A549 treated with Hydrocortisone at 1 μM for 4 hours (cell line): ENCODE measurements at places on chromosomes 5 and 9. TPM values are rescaled to one million over a fixed set of nuclear protein-coding genes. Genes with fewer than 3 reads are reported as not detected.

The SIGMAR1 gene
- total RNA-seq, result 156 to 188 TPM (median 185 TPM) in 5 replicates

The NTRK2 gene
- 0.01 to 0.03 TPM (median 0.02 TPM) in 3 of 5 replicates, not detected in the others for total RNA-seq

The SPRY4 gene
- 6.5 to 10.3 TPM (median 9.1 TPM) in 5 replicates for total RNA-seq

The GABRG2 gene
- total RNA-seq, result not detected in 5 replicates

The IFNA7 gene
- not detected in 5 replicates for total RNA-seq

The GABRA1 gene
- total RNA-seq, result not detected in 5 replicates

The DCAF10 gene
- 10.8 to 13.0 TPM (median 12.4 TPM) in 5 replicates for total RNA-seq

The SPATA31C1 gene
- total RNA-seq, result not detected in 5 replicates

The PCDHGA10 gene
- total RNA-seq, result 0.02 to 0.03 TPM (median 0.02 TPM) in 3 of 5 replicates, not detected in the others

The GRIN1 gene
- total RNA-seq, result 0.22 to 0.66 TPM (median 0.45 TPM) in 5 replicates
